ENCODE measurements at places on chromosomes 12 and 14.
A peak's percentile ranks its signal among the peaks of the same experiment; 100 is the strongest.

DNA sequence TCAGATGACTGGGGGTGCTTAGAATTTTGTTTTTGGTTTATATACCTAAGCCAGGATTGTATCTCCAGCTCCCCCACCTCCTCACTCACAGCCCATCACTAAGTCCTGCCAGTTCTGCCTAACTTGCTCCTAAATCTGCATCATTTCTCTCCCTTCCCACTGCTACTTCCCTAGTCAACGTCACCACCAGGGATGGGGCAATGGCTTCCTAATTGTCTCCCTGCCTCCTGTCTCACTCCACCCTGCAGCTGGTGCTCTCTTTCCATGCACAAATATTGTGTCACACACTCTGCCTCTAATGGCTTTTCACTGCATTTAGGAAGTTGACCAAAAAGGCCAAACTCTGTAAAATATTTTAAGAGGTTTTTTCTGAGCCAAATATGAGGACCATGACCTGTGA is 11.5 kb downstream of the OAS2 start:
- H3K4me1 ChIP-seq, result no peaks in the 10 kb centered on the region
- no peak overlapping the region for H3K27ac ChIP-seq
- DNase-seq, result no peak
- no peaks in the 10 kb centered on the region for H3K36me3 ChIP-seq
- H3K4me3 ChIP-seq, result no peak overlapping the region

GRCh38 chr14:41604721-41605531 is 1.8 kb upstream of the LRFN5 start:
- no peak for DNase-seq
- H3K4me3 ChIP-seq, result no peak overlapping the region
- no peaks in the 10 kb centered on the region for H3K4me1 ChIP-seq
- H3K27ac ChIP-seq, result no peak overlapping the region
- no peaks in the 10 kb centered on the region for H3K36me3 ChIP-seq
- peaks cover 37% of the 10 kb centered on the region for H3K27me3 ChIP-seq

DNA sequence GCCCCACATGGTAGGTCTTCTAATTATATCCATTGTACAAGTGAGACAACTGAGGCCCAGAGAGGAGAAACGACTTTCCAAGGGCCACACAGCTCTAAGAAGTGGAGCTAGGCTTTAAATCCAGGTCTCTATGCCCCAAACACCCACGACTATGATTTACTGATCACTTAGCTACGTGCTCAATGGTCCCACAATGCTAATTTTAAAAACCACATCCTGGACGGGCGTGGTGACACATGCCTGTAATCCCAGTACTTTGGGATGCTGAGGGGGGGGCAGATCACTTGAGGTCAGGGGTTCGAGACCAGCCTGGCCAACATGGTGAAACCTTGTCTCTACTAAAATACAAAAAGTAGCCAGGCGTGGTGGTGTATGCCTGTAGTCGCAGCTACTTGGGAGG is 8.4 kb upstream of the MLEC start:
- H3K27me3 ChIP-seq, result no peaks in the 10 kb centered on the region
- no peak overlapping the region for H3K4me3 ChIP-seq
- H3K36me3 ChIP-seq, result no peaks in the 10 kb centered on the region
- no peaks in the 10 kb centered on the region for H3K4me1 ChIP-seq
- DNase-seq, result no peak
- no peak overlapping the region for H3K27ac ChIP-seq

GRCh38 chr12:104232609-104233280 is 17.2 kb downstream of the TXNRD1 start:
- no peaks in the 10 kb centered on the region for H3K36me3 ChIP-seq
- no peak overlapping the region for H3K27ac ChIP-seq
- no peaks in the 10 kb centered on the region for H3K4me1 ChIP-seq

GRCh38 chr12:58502841-58503240 is 417.5 kb downstream of the LRIG3 start:
- H3K4me1 ChIP-seq, result no peaks in the 10 kb centered on the region
- H3K36me3 ChIP-seq, result no peaks in the 10 kb centered on the region
- H3K4me3 ChIP-seq, result no peak overlapping the region
- no peak for DNase-seq
- H3K27me3 ChIP-seq, result no peaks in the 10 kb centered on the region

- no peaks in the 10 kb centered on the region for H3K4me1 ChIP-seq
- DNase-seq, result no peak
- peak overlapping the region; percentile 26 for H3K4me3 ChIP-seq
- H3K27me3 ChIP-seq, result no peaks in the 10 kb centered on the region
- H3K27ac ChIP-seq, result peak overlapping the region; percentile 30
Measured at GRCh38 chr14:51627313-51627712, 24.4 kb upstream of the FRMD6 start.

GRCh38 chr14:71175491-71175890 is 268.2 kb downstream of the PCNX1 start:
- H3K36me3 ChIP-seq, result no peaks in the 10 kb centered on the region
- H3K4me3 ChIP-seq, result no peak overlapping the region

GRCh38 chr12:55684761-55685370 is 22.8 kb downstream of the ITGA7 start:
- no peak overlapping the region for H3K27ac ChIP-seq
- no peaks in the 10 kb centered on the region for H3K4me1 ChIP-seq
- no peak overlapping the region for H3K4me3 ChIP-seq
- H3K27me3 ChIP-seq, result peaks cover 33% of the 10 kb centered on the region
- no peak for DNase-seq
- H3K36me3 ChIP-seq, result no peaks in the 10 kb centered on the region

DNA sequence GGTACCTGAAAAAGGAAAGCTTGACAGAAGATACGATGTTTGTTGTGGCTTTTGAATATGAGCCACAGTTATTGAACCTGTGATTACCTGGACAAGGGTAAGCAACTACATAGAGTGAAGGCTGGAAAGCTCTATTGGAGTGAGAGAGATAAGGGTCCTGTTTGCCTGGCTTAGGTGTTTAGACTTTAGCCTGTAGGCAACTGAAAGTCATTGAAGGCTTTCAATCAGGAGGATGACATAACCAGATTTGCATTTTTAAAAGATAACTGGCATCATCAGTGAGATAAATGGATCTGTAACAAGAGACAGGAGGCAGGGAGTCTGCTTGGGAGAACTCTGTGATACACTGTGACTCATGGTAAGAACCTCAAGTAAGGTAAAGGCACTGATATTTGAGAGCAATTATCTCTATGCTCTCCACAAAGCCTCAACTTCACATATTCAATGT is 128.9 kb upstream of the SOX5 start:
- no peak overlapping the region for H3K4me3 ChIP-seq
- no peaks in the 10 kb centered on the region for H3K36me3 ChIP-seq
- no peaks in the 10 kb centered on the region for H3K27me3 ChIP-seq
- H3K4me1 ChIP-seq, result no peaks in the 10 kb centered on the region

DNA sequence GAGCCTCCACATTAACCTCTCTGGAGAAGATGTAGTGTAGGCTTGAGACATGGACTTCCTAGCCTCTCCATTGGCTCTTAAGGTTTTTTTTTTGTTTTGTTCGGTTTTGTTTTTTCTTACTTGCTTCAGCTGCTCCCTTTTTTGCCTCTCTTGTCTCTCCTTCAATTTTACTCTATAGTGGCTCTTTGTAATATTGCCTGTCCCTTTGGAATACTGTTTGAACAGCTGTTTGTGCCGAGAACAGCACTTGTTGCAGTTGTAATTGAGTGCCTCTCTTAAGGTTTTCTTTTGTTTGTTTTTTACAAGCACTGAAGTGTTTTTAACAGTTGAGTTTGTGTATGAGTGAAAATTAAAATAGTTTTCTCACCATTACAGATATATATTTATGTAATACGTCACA is 567.7 kb downstream of the LRFN5 start:
- no peaks in the 10 kb centered on the region for H3K27me3 ChIP-seq
- H3K4me3 ChIP-seq, result no peak overlapping the region
- no peaks in the 10 kb centered on the region for H3K36me3 ChIP-seq

DNA sequence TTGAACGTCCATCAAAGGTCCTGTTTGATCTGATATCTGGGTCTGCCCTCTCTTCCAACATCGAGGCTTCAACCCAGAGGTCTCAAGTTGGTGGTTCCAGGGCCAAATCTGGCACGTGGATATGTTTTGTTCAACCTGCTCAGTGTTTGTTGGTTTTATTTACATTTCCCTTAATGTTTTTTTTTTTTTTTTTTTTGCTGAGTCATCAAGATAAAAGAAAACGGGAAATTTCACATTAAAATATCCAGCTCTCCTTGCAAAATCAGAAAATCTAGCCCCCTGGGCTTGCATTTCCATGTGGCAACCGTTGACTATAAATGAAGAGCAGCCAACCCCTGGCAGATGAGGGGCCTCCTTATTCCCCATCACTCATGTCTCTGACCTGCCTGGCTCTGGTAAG is 765.6 kb upstream of the TBX3 start:
- no peaks in the 10 kb centered on the region for H3K36me3 ChIP-seq
- H3K27ac ChIP-seq, result no peak overlapping the region
- no peaks in the 10 kb centered on the region for H3K27me3 ChIP-seq
- H3K4me3 ChIP-seq, result no peak overlapping the region

DNA sequence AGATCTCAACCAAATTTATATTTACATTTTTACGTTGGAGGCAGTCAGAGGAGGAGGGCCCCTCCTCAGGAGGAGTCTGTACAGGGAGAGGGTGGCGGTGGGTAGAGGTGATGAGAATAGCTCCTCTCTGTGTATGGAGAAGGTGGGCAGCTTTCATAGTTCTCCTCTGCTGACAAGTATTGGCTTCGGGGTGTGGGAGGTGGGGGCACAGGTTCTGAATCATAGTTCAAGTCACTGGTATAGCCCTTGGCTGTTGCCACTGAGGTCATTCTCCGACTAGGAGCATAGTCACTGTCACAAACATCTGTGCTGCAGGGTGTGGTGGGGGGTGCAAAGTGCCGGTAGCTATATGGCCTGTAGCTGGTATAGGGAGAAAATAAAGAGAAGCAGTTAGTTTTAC is 50.3 kb downstream of the BCL2L14 start:
- H3K36me3 ChIP-seq, result peaks cover 77% of the 10 kb centered on the region
- no peaks in the 10 kb centered on the region for H3K27me3 ChIP-seq
- H3K4me3 ChIP-seq, result no peak overlapping the region
- H3K4me1 ChIP-seq, result peaks cover 7% of the 10 kb centered on the region
- DNase-seq, result no peak

DNA sequence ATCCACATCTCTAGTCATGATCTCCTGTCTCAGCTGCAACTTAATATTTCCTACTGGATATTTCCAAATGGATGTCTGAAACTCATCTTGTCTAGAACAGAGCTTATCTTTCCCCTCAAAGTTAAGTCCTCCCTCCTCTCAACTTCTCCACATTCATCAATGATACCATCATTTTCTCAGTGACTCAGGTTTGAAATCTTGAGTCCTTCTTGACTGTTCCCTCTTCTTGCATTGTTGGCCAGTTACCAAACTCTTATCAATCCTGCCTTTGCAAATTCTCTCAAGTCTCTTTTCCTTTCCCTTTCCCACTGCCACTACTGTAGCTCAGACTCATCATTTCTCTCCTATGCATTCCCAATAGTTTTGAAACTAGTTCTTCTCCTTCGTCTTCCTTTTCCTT is 14.3 kb upstream of the CHURC1 start:
- H3K27me3 ChIP-seq, result no peaks in the 10 kb centered on the region
- H3K4me1 ChIP-seq, result no peaks in the 10 kb centered on the region
- DNase-seq, result no peak

DNA sequence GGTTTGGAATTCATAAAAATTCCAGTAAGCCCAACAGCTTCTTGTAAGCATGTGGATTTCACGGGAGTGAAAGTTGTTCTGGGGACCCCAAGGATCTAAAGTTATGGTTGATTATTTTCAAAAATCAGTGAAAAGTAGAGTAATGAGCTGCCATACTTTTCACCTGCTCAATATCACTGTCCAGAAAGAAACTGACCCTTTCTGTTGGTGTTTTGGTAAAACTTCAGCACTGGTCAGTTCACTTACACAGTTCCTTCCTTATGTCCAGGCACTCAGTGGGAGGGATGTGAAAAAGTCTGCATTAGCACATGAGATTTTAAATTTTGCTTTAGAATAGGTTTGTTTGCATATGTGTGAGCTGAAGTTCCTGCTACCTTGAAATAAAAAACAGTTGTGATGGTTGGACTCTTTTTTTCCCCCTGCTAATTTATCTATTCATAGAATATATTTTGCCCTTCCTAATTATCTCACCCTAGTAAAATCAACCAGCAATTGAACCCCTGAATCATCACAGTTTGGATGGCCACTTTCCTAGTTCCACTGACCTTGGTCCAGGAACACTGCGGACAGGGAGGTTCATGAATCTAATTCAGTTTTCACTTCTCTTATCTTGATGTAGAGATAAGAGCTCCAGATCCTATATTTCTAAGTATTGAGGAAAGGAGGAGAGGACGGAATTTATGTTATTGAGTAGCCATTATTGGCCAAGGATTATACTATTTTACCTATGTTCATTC is 25.8 kb downstream of the CFL2 start:
- no peaks in the 10 kb centered on the region for H3K27me3 ChIP-seq
- no peak overlapping the region for H3K4me3 ChIP-seq
- H3K27ac ChIP-seq, result no peak overlapping the region
- DNase-seq, result no peak

- H3K4me3 ChIP-seq, result no peak overlapping the region
- DNase-seq, result no peak
- no peak overlapping the region for H3K27ac ChIP-seq
- H3K27me3 ChIP-seq, result no peaks in the 10 kb centered on the region
- H3K36me3 ChIP-seq, result no peaks in the 10 kb centered on the region
- no peaks in the 10 kb centered on the region for H3K4me1 ChIP-seq
Measured at GRCh38 chr12:10853776-10854175, 4.5 kb upstream of the PRR4 start.

DNA sequence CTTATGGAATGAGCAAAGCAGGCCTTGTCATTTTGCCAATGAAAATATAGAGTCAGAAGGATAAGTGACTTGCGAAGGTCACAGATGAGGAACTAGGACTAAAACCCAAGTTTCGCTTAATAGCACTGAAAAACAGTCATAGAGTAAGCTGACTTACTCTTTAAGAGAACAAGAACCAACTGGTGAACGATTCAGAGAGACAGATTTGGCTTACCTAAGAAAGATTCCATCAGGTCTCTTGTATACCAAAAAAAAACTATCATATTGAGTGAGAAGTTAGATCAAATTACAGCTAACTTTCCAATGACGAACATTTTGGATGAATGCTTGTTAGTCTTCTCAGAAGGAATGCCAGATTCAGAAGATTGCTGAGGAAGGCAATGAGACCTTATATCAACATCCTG is 74.2 kb downstream of the ZFC3H1 start:
- no peaks in the 10 kb centered on the region for H3K27me3 ChIP-seq
- DNase-seq, result no peak
- no peaks in the 10 kb centered on the region for H3K4me1 ChIP-seq
- H3K36me3 ChIP-seq, result no peaks in the 10 kb centered on the region
